ENCODE measurements at places on chromosomes 12 and 14.

DNA sequence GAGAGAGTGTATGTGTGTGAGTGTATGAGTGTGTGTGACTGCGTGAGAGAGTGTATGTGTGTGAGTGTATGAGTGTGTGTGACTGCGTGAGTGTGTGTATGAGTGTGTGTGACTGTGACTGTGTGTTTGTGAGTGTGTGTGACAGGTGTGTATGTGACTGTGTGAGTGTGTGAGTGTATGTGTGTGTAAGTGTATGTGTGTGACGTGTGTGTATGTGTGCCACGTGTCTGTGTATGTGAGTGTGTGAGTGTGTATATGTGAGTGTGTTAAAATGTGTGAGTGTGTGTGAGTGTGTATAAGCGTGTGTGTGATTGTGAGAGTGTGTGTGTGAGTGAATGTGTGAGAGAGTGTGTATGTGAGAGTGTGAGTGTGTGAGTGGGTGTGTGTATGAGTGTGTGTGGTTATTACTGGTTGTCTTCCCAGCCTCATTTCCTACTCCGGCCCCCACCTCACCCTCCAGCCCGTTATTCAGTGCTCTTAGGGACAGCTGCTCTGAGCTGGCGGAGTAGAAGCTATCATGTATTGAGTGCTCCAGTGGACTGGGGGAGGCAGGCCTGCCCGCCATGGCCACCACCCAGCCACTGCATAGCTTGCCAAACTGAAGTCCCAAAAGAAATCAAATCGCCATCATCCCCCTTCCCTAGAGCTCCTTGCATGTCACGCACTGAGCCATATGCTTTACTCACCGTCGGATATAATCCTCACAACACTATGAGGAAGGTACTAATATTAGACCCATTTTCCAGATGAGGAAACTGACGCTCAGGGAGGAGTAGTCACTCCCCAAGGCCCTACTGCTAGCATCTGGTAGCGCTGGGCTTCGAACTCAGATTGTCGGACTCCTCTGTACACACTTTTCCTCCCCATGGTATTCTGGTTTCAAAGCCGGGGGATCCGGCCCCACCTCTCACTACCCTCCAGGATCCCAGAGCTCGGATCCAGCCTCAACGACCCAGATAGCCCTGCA is 10.3 kb upstream of the MYL2 start:
- H3K27me3 ChIP-seq = peaks cover 16% of the 10 kb centered on the region
- no peaks in the 10 kb centered on the region for H3K4me1 ChIP-seq
- H3K27ac ChIP-seq = no peak overlapping the region
- no peak overlapping the region for H3K4me3 ChIP-seq
- H3K36me3 ChIP-seq = no peaks in the 10 kb centered on the region

GRCh38 chr14:64459405-64460136 is 5.7 kb upstream of the AKAP5 start:
- no peaks in the 10 kb centered on the region for H3K27me3 ChIP-seq
- no peak overlapping the region for H3K4me3 ChIP-seq
- no peak for DNase-seq
- no peak overlapping the region for H3K27ac ChIP-seq

GRCh38 chr14:89881839-89882238 is 72.7 kb downstream of the EFCAB11 start:
- no peak overlapping the region for H3K27ac ChIP-seq
- DNase-seq = no peak
- no peaks in the 10 kb centered on the region for H3K36me3 ChIP-seq

GRCh38 chr14:56027916-56028712 is 90.1 kb upstream of the PELI2 start:
- no peaks in the 10 kb centered on the region for H3K36me3 ChIP-seq
- no peak for DNase-seq
- no peak overlapping the region for H3K27ac ChIP-seq
- H3K4me1 ChIP-seq = no peaks in the 10 kb centered on the region

DNA sequence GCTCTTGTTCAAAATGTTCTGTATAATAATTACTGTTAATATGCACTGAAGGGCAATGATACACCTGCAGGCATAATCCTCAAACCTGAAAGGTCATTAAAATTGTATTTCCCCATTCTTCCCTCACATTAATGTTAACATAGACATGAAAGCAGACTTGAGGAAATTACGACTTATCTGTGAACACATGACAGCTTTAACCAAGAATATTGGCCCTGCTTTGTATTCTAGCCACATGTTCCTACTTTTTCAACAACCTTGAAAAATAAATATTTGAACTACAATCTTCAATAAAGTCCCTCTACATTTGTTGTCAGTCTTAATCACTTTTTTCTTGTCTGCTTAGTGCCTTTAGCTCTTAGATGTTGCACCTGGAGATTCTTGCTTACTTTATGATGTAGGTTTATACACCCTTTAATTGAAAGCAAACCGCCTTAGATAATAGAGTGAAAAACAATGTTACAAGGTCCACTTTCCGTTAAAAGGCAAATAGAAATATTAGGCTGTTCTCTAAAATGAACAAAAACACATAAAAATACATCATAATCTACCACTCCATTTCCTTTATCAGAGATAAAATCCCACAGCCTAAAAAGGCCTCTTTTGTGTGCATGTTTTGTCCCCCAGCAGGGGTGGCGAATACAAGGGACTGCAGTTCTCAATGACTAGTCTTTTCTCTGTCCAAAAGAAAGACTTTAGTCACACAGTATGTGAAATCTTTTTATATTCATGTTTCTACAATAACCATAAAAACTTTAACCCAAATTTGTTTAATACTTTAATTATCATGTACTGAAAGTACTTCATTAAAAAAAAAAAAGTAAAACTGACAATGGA is 55.9 kb downstream of the ZFC3H1 start:
- DNase-seq = no peak
- no peaks in the 10 kb centered on the region for H3K27me3 ChIP-seq
- peaks cover 4% of the 10 kb centered on the region for H3K4me1 ChIP-seq
- no peak overlapping the region for H3K27ac ChIP-seq
- no peak overlapping the region for H3K4me3 ChIP-seq

GRCh38 chr12:5173511-5174011 is 129.9 kb downstream of the KCNA5 start:
- H3K27ac ChIP-seq = no peak overlapping the region
- H3K36me3 ChIP-seq = no peaks in the 10 kb centered on the region
- DNase-seq = no peak
- H3K27me3 ChIP-seq = peaks cover 11% of the 10 kb centered on the region

DNA sequence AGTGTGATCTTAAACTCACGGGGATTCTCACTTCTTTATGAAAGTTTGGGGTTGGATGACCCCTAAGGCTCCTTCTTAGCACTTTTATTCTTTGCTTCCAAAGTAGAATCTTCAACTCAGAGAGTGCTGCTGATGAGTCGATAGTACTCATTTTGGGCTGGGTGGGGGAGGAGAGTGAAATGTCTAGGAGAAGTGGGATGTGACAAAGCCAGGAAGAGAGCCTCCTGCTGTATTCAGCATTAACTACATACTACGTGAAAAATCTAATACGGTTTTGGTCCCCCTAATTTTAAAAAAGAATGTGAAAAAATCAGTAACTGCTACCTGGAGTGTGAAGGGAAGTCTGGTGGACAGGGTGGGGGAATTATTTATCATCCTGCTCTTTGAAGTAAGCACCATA is 148.3 kb downstream of the SAMD4A start:
- H3K4me1 ChIP-seq = peaks cover 22% of the 10 kb centered on the region
- H3K36me3 ChIP-seq = no peaks in the 10 kb centered on the region
- no peak overlapping the region for H3K4me3 ChIP-seq
- DNase-seq = no peak
- no peak overlapping the region for H3K27ac ChIP-seq
- H3K27me3 ChIP-seq = no peaks in the 10 kb centered on the region

- no peaks in the 10 kb centered on the region for H3K4me1 ChIP-seq
- H3K4me3 ChIP-seq = no peak overlapping the region
- no peaks in the 10 kb centered on the region for H3K27me3 ChIP-seq
- H3K27ac ChIP-seq = no peak overlapping the region
- no peak for DNase-seq
- no peaks in the 10 kb centered on the region for H3K36me3 ChIP-seq
These were observed 988.9 kb upstream of the FLRT2 start for GRCh38 chr14:84541018-84541417.

DNA sequence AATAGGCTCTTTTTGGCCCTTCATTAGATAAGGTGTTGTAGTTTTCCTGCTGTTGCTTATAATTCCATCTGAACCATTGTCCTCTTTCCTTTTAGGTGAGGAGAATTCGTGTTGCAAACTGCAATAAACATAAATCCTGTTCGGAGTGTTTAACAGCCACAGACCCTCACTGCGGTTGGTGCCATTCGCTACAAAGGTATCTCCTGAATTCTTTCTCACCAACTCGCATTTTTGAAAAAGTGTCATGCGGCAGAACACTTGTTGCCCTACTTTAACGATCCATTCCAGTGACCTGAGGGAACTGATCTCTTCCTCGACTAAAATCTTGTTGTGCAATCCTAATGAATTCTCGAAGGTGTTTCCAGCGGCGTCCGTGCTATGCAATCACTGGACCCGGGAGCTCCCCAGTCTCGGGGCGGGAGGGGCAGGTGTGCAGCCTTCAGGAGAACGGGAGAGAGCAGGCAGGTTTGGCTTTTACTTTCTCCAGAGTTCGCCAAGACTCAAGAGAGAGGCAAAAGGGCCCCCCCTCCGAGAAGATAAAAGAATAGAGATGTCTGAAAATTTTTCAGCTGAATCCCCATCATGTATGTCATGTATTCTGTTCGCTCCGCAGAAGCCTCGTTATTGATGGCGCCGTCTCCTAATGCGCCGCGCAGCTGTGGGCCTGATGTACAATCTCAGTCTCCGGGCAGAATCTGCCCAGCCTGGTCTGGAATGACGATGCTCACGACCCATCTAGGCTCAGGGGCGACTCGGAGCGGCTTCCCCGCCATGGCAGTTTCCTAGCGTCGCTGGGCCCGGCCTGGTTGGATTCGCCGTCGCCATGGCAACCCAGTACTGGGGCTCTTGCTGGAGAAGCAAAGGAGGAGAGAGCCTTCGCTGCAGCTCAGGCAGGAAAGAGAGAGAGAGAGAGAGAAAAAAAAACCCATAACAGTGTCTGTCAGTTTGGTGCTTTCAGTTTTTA is 38.2 kb downstream of the PLXNC1 start:
- H3K27ac ChIP-seq = no peak overlapping the region
- no peaks in the 10 kb centered on the region for H3K4me1 ChIP-seq
- no peaks in the 10 kb centered on the region for H3K27me3 ChIP-seq
- peak; percentile 67 for DNase-seq
- H3K4me3 ChIP-seq = peak overlapping the region; percentile 19
- H3K36me3 ChIP-seq = no peaks in the 10 kb centered on the region

DNA sequence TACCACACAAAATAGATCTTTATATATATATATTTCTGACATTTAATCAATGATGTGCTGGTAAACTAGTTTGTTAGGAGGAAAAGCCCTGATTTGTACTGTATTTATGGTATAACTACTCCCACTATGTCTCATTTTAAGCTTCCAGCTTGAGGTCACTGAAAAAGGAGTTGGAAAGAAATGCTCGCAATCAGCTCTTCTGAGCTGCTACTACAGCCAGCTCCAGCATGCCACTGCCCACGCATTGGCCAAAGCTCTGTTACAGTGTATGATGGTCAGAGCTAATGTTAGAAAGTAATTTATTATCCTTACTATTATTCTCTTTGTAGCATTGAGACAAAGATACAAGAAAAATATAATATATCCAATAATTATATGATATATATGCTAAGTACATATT is 55.0 kb upstream of the PCED1B start:
- no peaks in the 10 kb centered on the region for H3K27me3 ChIP-seq
- no peak overlapping the region for H3K4me3 ChIP-seq
- H3K27ac ChIP-seq = no peak overlapping the region
- H3K36me3 ChIP-seq = no peaks in the 10 kb centered on the region
- no peak for DNase-seq
- H3K4me1 ChIP-seq = no peaks in the 10 kb centered on the region

- no peak overlapping the region for H3K4me3 ChIP-seq
- H3K4me1 ChIP-seq = peaks cover 21% of the 10 kb centered on the region
- no peaks in the 10 kb centered on the region for H3K36me3 ChIP-seq
These were observed 27.9 kb downstream of the WNT5B start for GRCh38 chr12:1656902-1657301.

- H3K27me3 ChIP-seq = no peaks in the 10 kb centered on the region
- no peak for DNase-seq
- H3K27ac ChIP-seq = no peak overlapping the region
- H3K4me3 ChIP-seq = no peak overlapping the region
These were observed 65.7 kb downstream of the STAB2 start for GRCh38 chr12:103652808-103653207.

DNA sequence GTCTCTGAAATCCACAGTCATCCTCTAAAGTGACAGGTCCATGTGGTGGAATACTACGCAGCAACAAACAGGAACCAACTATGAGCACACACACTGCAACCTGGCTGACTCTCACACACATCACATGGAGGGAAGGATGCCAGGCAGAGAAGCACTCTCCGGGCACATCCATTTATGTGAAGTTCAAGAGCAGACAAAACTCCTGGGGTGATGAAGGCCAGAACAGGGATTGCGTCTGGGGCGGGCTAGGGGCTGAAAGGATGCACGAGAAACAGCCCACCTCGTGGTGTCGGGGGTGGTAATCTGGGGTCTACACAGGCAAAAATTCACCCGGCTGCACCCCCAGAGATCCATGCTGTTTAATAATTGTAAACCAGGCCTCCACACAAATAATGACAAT is 100.2 kb downstream of the DICER1 start:
- no peak overlapping the region for H3K27ac ChIP-seq
- DNase-seq = peak; percentile 6
- no peaks in the 10 kb centered on the region for H3K27me3 ChIP-seq

- H3K4me1 ChIP-seq = peaks cover 16% of the 10 kb centered on the region
- no peak for DNase-seq
- H3K4me3 ChIP-seq = no peak overlapping the region
- no peaks in the 10 kb centered on the region for H3K27me3 ChIP-seq
These were observed 16.3 kb downstream of the DYNC1H1 start for GRCh38 chr14:101980700-101981099.

DNA sequence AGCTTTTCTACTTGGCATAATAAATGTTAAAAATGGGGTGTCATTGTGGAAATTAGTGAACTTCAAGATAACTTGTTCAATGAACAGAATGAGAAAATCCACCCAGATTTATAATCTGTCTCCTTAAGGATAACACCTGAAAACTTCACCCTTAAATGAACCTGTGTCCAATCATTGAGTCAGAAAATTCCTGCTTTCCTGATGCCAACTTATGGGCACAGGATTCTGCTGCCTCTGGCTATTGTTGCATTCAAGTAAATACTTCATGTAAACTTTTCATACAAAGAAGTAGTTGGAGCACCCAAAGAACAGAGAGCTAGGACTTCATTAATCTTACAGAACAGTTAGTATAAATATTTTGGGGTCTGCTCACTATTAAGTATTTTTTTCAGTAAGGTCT is 98.9 kb upstream of the PLEKHA5 start:
- H3K4me3 ChIP-seq = no peak overlapping the region
- H3K36me3 ChIP-seq = no peaks in the 10 kb centered on the region
- H3K27ac ChIP-seq = no peak overlapping the region
- no peaks in the 10 kb centered on the region for H3K27me3 ChIP-seq

GRCh38 chr12:52372216-52373154 is 5.2 kb upstream of the KRT85 start:
- no peaks in the 10 kb centered on the region for H3K36me3 ChIP-seq
- no peak overlapping the region for H3K4me3 ChIP-seq
- peak overlapping the region; percentile 68 for H3K27ac ChIP-seq
- H3K27me3 ChIP-seq = no peaks in the 10 kb centered on the region
- DNase-seq = peak; percentile 86
- no peaks in the 10 kb centered on the region for H3K4me1 ChIP-seq

- no peak for DNase-seq
- no peak overlapping the region for H3K27ac ChIP-seq
- H3K27me3 ChIP-seq = no peaks in the 10 kb centered on the region
- H3K36me3 ChIP-seq = no peaks in the 10 kb centered on the region
These were observed 108.8 kb upstream of the ARHGAP5 start for GRCh38 chr14:31968107-31968810.

GRCh38 chr12:70557583-70558191 is 79.5 kb downstream of the PTPRB start:
- H3K36me3 ChIP-seq = no peaks in the 10 kb centered on the region
- H3K4me1 ChIP-seq = no peaks in the 10 kb centered on the region
- H3K27ac ChIP-seq = no peak overlapping the region
- no peak overlapping the region for H3K4me3 ChIP-seq
- no peaks in the 10 kb centered on the region for H3K27me3 ChIP-seq
